ENCODE measurements at places on chromosomes 6 and 20.

- DNase-seq = no peak
Measured at GRCh38 chr20:11056414-11056813, 382.6 kb upstream of the JAG1 start.

GRCh38 chr20:53097371-53097770 lies 125.2 kb downstream of the TSHZ2 start:
- DNase-seq = no peak

- peak; percentile 38 for DNase-seq
Measured at GRCh38 chr20:45406260-45407066, 1.6 kb upstream of the DBNDD2 start.

DNA sequence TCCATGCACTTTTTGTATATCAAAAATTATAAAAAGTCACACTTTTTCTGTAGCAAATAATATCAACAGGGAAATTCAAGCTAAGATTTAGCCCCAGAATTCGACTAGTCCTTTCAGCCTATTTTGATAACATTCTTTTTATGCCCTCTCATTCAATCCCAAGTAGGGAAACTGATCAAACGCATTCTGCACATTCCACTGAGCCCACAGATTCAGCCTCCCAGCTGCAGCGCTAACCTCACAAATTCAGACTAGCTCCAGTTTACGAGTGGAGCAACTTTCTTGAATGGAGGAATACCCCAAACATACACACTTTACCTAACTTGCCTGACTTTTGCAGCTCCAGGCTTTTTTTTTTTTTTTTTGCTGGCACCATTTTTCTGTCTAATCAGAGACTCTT lies 70.3 kb upstream of the HEY2 start:
- DNase-seq = no peak

- DNase-seq = no peak
Measured at GRCh38 chr6:41492261-41492891, 53.8 kb upstream of the FOXP4 start.

Data from stimulated activated naive CD4-positive, alpha-beta T cell treated with Interleukin-2 at 50 U/mL for 16 hours (primary cell).